ENCODE measurements at places on chromosomes 3 and 15. TPM values are rescaled to one million over a fixed set of nuclear protein-coding genes. Genes with fewer than 3 reads are reported as not detected.

The SLC2A2 gene
- total RNA-seq = not detected

The ACTR8 gene
- 31.4 TPM for total RNA-seq

The ROBO1 gene
- total RNA-seq = 20.9 TPM

The WHAMM gene
- 6.4 TPM for total RNA-seq

The HYKK gene
- total RNA-seq = 3.4 TPM

The ALG1L2 gene
- 0.27 TPM for total RNA-seq

The SLC9C1 gene
- total RNA-seq = 0.57 TPM

The CPA3 gene
- total RNA-seq = 16.1 TPM

The MASP1 gene
- total RNA-seq = 0.27 TPM

The DAZL gene
- total RNA-seq = not detected

The MAGEL2 gene
- total RNA-seq = not detected

The MAN2C1 gene
- 147 TPM for total RNA-seq

The RTP4 gene
- total RNA-seq = not detected

The PSTPIP1 gene
- total RNA-seq = 1.9 TPM

The RBP2 gene
- not detected for total RNA-seq

The CFAP100 gene
- not detected for total RNA-seq

The MNS1 gene
- total RNA-seq = 1.6 TPM

The STXBP5L gene
- total RNA-seq = not detected

The SPESP1 gene
- total RNA-seq = 2.1 TPM

The GREM1 gene
- 0.07 TPM for total RNA-seq

The ACTRT3 gene
- 5.6 TPM for total RNA-seq

The GALNT15 gene
- 5.7 TPM for total RNA-seq

The EPHA3 gene
- not detected for total RNA-seq

The PPP1R14D gene
- not detected for total RNA-seq

The CCDC39 gene
- total RNA-seq = 0.14 TPM

The RAB6B gene
- total RNA-seq = 0.72 TPM

The AGTR1 gene
- not detected for total RNA-seq

The ATP13A5 gene
- not detected for total RNA-seq

The GOLGA6B gene
- total RNA-seq = not detected

The SCAANT1 gene
- not detected for total RNA-seq

The CCR8 gene
- not detected for total RNA-seq

The RTP1 gene
- not detected for total RNA-seq

The COLQ gene
- total RNA-seq = 1.1 TPM

The CHRD gene
- 0.13 TPM for total RNA-seq

The CCDC71 gene
- 18.4 TPM for total RNA-seq

Data from thoracic aorta endothelial cell (primary cell).